T-helper 17 cell (primary cell): ENCODE measurements at places on chromosomes 12 and 14.

GRCh38 chr14:91323671-91324605 is 79.4 kb upstream of the GPR68 start:
- peaks cover 4% of the 10 kb centered on the region for H3K36me3 ChIP-seq
- peak overlapping the region; percentile 99 for H3K27ac ChIP-seq
- peaks cover 40% of the 10 kb centered on the region for H3K4me1 ChIP-seq
- peak overlapping the region; percentile 93 for H3K4me3 ChIP-seq
- H3K27me3 ChIP-seq, result no peaks in the 10 kb centered on the region
- peak; percentile 82 for DNase-seq

DNA sequence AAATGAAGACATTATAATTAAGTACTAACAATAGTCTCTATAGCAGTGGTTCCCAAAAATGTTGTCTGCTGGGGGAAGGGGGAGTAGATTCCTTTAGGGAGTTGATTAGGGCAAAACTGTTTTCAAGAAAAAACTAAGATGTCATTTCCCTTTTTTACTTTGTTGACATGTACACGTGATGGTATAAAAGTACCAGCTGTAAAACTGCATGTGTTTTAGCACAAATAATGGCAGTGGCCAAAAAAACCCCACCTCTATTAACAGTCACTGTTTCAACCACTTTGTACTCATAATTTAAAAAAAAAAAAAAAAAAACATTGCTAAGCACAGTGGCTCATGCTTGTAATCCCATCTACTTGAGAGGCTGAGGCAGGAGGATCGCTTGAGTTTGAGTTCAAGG is 61.7 kb downstream of the PPP1R12A start:
- peaks cover 7% of the 10 kb centered on the region for H3K36me3 ChIP-seq
- H3K4me1 ChIP-seq, result peaks cover 49% of the 10 kb centered on the region
- H3K27me3 ChIP-seq, result no peaks in the 10 kb centered on the region
- DNase-seq, result no peak

- no peaks in the 10 kb centered on the region for H3K36me3 ChIP-seq
- no peak overlapping the region for H3K27ac ChIP-seq
- H3K4me1 ChIP-seq, result peaks cover 11% of the 10 kb centered on the region
- DNase-seq, result no peak
- H3K27me3 ChIP-seq, result peaks cover 14% of the 10 kb centered on the region
Observed at GRCh38 chr12:8905546-8905945, 8.8 kb upstream of the PHC1 start.

- no peaks in the 10 kb centered on the region for H3K4me1 ChIP-seq
- H3K4me3 ChIP-seq, result no peak overlapping the region
- no peak overlapping the region for H3K27ac ChIP-seq
Observed at GRCh38 chr14:33669111-33669510, 281.8 kb downstream of the EGLN3 start.

DNA sequence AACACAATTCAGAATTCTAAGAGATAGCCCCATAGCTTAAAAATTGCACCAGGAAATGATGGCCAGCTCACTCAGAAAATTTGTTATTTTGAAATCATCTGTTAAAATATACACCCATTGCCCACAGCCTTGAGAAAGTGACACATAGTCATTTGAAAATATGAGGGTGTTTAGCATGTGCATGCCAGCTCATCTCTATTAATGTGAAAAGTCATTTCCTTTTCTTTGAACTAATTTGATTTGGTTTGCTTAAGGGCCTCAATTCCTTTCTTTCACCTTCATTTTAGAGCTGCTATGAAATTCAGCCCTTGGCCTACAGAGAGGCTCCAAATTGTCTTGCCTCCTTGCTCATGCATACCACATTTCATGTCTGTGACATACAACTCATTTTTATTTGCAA is 241.4 kb downstream of the PHLDA1 start:
- no peak for DNase-seq
- H3K36me3 ChIP-seq, result no peaks in the 10 kb centered on the region
- peaks cover 21% of the 10 kb centered on the region for H3K27me3 ChIP-seq
- H3K27ac ChIP-seq, result no peak overlapping the region
- H3K4me1 ChIP-seq, result no peaks in the 10 kb centered on the region
- no peak overlapping the region for H3K4me3 ChIP-seq

DNA sequence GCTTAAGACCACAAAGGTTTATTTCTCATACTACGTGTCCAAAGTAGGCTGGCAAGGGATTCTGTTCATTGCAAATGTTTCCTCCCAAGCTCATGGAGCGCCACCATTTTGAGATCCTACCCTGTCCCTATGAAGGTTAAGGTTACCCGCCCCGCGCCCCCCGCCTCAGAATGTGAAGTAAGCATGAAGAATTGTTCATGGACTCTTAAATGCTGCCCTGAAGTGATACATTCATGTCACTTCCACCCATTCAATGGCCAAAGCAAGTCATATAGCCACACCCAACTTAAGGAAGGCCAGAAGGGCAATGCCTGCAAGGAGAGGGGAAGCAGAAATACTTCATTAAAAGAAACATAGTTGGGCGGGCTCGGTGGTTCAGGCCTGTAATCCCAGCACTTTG is 4.2 kb downstream of the TMEM253 start:
- H3K27me3 ChIP-seq, result no peaks in the 10 kb centered on the region
- no peak for DNase-seq
- H3K4me3 ChIP-seq, result no peak overlapping the region
- H3K4me1 ChIP-seq, result peaks cover 17% of the 10 kb centered on the region

GRCh38 chr14:51547701-51548100 is 104.0 kb upstream of the FRMD6 start:
- H3K4me1 ChIP-seq, result no peaks in the 10 kb centered on the region
- DNase-seq, result no peak
- H3K36me3 ChIP-seq, result no peaks in the 10 kb centered on the region
- no peak overlapping the region for H3K27ac ChIP-seq
- no peak overlapping the region for H3K4me3 ChIP-seq
- peaks cover 54% of the 10 kb centered on the region for H3K27me3 ChIP-seq

- H3K36me3 ChIP-seq, result no peaks in the 10 kb centered on the region
- H3K4me3 ChIP-seq, result no peak overlapping the region
- H3K27ac ChIP-seq, result no peak overlapping the region
- DNase-seq, result no peak
Observed at GRCh38 chr12:130013771-130014484, 110.1 kb upstream of the TMEM132D start.
